ENCODE measurements at places on chromosomes 1 and 21.
A peak's percentile ranks its signal among the peaks of the same experiment; 100 is the strongest.

DNA sequence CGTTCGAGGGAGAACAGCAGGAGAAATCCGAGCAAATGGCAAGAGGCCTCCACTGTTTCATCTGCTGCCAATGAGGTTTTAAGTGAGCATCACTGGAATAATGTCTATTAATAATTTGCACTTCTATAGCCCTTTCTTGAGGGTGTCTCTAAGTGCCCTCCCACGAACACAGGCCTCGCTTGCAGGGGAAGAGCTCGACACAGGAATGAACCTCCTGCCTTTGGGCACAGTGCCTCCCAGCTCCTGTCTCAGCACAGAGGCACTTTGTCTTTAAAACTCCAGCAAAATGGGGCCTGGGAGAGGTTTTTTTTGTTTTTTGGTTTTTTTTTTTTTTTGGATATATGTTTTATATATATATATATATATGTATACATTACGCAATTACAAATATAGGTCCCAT lies 56.6 kb downstream of the OLIG1 start:
- no peak for DNase-seq

DNA sequence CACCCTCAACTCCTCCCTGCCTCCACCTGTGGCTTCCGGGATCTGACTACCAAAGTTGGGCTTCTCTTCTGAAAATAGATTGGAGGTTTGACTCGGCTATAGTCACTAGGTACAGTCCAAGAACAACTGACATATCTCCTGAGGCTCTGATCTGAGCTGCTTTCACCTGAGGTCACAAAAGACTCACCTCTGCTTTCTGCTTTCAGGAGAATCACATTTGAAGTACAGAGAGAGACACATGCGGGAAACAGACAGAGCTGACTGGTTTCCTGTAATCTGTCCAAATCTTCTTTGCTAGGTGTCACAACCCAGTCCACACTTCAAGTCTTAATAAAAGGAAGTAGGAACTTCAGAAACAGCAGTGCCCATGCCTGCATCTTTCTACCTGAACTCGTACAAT lies 245.4 kb upstream of the CHRM3 start:
- DNase-seq = no peak

GRCh38 chr21:17577701-17578100 lies 35.0 kb downstream of the BTG3 start:
- DNase-seq = no peak

DNA sequence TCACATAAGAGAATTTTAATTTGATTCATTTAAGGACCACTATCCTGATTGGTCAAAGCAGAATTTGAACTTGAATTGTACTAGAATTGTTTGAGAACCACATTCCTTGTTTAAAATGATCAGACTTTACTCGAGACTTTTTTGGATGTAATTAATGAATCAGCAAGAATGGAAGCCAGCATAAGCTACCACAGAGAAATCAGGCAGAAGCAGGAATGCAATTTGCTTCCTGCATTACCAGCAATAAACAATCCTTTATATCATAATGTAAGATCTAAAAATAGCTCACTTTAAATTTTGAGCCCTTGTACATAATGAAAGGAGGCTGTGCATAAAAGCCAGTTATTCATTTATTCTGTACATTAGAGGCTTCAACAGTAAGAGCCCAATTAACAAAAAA lies 119.8 kb upstream of the BACE2 start:
- no peak for DNase-seq

- no peak for DNase-seq
Observed at GRCh38 chr1:181018901-181019681, 3.6 kb downstream of the STX6 start.

DNA sequence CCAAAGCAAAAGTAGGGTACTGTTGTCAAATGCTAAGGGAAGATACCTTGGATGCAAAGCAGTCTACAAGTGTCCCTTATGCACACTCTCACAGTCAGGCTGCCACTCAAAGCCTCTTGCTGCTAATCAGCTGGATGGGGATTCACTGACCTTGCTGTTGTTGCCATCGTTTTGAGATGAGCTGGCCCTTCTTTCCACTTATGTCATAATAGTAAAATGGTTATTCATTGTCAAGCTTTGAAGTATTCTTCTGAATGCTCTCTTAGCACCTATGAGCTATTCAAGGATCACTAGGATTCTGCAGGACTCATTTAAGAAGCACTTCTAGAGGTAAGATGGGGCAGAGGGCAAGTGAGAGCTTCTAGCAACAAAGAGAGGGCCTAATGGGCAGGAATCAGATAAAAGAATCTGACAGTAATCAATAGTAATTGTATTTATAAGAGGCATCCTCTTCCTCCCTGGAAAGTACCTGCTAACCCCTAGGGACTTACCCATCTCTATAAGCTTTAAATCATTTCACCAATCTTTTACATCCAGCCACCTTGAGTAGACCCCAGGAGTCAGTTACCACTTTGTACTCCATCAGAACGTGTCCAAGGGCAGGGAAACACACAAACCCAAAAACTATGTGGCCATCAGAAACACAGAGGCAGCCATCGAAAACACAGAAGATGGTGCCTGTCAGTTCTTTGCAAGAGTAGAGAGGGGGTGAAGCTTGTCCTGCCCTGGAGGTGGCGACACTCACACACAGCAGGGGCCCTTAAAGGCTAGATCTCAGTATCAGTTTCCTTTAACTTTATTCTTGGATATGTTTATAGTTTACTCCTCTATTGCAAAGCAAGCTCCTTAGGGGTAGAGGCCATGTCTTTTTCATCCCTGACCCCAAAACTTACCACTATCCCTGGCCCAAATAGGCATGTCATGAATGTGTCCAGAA lies 103.7 kb upstream of the NFIA start:
- no peak for DNase-seq

- DNase-seq = no peak
Observed at GRCh38 chr1:117098287-117098890, 23.2 kb downstream of the TRIM45 start.

GRCh38 chr21:35002879-35003722 lies 46.0 kb downstream of the RUNX1 start:
- no peak for DNase-seq

GRCh38 chr1:196344453-196344852 lies 263.8 kb downstream of the KCNT2 start:
- no peak for DNase-seq

GRCh38 chr1:10549904-10550664 lies 75.3 kb downstream of the PEX14 start:
- DNase-seq = no peak

- DNase-seq = no peak
Observed at GRCh38 chr1:15546641-15547040, 20.0 kb downstream of the DNAJC16 start.

DNA sequence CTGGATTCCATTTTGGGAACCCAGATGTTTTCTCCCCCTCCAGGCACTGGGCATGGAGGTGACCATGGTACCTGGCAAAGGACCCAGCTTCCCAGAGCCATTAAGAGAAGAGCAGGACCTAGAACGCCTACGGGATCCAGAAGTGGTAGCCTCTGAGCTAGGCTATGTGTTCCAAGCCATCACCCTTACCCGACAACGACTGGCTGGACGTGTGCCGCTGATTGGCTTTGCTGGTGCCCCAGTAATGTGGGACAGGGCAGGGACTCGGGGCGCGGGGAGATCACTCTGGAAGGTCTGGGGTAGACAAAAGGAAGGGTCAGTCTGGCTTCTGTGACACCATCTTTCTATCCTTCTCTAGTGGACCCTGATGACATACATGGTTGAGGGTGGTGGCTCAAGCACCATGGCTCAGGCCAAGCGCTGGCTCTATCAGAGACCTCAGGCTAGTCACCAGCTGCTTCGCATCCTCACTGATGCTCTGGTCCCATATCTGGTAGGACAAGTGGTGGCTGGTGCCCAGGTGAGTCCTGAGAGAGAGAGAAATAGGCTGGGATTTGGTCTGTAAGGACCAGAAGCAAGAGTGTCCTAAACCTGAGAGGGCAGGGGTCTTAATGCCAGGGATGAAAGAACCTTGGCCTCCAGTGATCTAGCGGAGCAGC lies 1.6 kb downstream of the UROD start:
- DNase-seq = no peak

- no peak for DNase-seq
Observed at GRCh38 chr1:226656601-226657277, 82.3 kb downstream of the ITPKB start.

DNA sequence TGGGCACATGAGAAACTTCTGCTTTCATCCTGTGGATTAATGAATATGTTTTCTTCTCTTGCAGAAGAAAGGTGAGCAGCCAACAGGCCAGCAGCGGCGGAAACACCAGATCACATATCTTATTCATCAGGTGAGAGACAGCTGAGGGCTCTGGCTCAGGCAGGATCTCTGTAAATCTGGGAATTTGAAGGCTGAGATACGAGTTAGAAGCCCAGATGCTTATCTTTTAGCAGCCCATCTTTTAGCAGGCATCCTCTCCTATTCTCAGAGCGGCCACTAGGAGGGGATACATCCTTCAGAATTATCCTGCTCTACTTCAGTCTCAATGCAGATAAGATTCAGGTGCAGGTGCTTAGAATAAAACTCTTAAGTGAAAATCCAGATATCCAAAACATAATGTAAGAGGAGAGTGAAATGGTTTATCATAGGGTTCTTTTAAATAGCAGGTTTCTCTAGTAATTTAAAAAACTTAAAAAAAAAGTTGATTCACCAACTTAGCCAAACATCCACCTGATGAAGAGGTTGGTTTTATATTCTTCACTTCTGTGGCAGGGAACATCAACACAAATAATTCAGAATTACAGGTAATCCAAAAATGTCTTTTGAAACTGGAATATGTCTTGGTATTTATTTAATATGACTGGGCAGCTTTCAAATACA lies 19.3 kb downstream of the SH2D2A start:
- no peak for DNase-seq

DNA sequence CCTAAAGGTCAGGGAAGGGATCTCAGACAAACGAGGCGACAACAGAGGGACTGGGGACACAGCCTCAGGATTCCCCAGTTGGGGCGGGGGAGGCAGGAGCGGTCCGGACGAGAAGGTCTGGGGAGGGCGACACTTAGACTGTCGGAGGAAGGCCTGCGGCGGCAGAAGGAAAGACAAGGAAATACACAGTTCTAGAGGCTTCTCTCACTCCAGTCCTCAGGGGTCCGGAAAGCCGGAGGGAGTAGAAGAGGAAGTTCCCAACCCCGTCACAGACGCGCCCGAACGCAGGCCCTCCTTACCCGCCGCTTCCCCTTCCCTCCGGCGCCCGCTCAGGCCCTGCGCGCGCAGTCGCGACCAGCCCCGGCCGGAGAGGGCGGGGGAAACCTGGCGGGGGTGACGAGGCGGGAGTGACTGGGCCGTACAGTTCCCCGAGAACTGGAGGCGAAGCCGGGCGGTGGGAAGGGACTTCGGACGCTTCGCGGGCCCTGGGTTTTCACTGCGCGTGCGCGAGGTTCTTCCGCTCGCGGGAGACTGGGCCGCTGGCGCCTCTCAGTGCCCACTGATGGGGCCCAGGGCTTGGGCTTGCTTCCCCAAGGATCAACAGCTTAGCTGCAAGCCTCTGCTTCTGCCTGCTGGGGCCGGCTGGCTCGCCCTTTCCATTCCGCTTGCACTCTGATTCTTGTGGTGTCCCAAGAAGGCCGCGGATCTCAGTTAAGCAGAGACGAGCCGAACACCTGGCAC lies at the start of gene IPP:
Gene IPP (minus strand): TSS at position 356 of the 741 bp plus-strand sequence. CDS start 4,242 bp downstream, outside the sequence.
- DNase-seq = peak; percentile 82

DNA sequence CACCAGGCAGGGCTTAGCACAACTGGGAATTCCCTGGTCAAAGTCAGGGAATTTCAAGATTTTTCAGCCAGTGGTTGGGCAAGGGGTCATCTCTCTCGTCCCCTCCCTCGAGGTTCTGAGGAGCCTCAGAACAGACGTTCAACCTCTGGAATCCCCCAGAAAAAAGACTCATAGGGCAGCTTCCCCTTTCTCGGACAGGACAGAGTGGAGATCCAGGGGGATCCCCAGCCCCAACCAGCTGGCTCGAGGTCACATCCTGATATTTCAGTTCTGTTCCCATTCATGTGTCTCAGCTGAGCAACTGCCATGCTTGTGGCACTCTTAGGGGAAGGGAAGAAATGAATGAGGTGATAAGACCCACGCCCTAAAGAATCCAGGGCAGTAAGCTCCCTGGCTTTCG lies 4.9 kb upstream of the LAD1 start:
- no peak for DNase-seq

GRCh38 chr1:64933296-64934070 lies 32.9 kb downstream of the JAK1 start:
- DNase-seq = no peak

DNA sequence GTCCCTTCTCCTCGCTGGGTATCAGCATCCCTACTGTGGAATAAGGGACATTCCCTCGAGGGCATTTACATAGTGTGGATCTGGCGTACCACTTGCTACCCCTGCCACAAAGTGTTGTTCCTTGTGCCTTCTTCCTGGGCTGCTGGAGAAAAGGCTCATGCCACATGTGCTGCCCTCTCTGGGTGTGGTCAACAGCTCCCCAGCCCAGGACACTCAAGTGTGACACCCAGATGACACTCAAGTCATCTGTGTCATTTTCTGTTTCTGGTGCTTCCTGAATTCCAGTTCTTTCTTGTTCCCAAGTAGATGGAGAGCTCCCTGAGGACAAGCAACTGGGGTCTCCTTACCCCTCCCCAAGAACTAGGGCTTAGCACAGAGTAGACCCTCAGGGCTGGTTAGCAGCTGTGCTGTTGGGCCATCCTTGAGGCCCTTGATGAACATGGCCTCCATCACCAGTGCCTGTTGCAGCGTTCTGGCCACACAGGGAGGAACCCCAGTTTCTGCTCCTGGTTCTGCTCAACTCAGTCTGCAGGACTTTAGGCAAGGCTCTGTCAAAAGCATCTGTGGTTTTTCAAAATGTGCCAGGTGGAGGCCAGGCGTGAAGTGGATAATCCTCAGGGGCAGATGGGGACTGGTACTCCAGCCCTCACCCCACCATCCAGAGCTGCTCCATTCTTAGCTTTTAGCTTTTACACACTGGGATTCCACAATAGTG lies 49.0 kb upstream of the CLIC4 start:
- no peak for DNase-seq

GRCh38 chr1:94765958-94766357 lies 54.2 kb upstream of the SLC44A3 start:
- no peak for DNase-seq

GRCh38 chr1:185531838-185532237 lies 202.4 kb upstream of the HMCN1 start:
- DNase-seq = no peak

GRCh38 chr1:46535063-46535462 lies 16.4 kb downstream of the KNCN start:
- no peak for DNase-seq

- DNase-seq = no peak
Observed at GRCh38 chr1:184368354-184368753, 18.5 kb upstream of the C1orf21 start.

- no peak for DNase-seq
Observed at GRCh38 chr1:152141971-152142584, 16.9 kb downstream of the RPTN start.
